ENCODE measurements at places on chromosomes 3 and 15.

DNA sequence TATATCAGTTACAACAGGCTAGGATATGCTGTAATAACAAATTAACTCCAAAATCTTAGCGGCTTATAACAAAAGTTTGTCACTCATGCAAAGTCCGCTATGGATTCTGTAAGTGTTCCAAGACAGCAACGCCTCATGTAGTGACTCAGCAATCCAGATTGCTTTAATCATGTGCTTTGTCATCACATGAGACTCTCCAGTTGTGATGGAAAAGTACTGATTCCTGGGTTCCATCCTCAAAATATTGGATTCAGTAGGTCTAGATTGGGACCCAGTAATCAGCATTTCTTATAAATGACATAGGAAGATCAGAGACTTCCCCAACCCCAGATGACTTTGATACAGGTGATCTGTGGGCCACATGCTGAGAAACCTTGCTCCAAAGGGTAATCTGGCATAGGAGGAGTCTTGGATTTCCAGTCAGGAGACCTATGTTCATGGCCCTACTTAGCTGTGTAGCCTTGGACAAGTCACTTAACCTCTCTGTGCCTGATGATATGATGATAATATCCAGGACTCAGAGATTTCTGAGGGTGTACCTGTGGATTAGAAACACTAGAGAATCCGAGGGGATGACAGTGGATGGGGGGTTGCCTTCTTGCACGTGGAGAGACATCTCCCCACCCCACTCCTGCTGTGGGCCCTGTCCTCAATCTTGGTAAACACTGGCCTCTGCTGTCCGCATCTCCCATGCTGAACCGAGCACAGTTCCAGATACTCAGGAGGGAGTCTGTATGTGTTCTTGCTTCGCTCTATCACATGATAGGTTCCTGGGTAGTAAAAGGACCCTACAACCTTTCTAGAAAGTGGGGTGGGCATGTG, 65.5 kb downstream of the CORO2B start:
- DNase-seq: no peak

- DNase-seq: no peak
These were observed 2.7 kb upstream of the ISL2 start for GRCh38 chr15:76333720-76334437.

- no peak for DNase-seq
These were observed 17.9 kb upstream of the SATB1 start for GRCh38 chr3:18442756-18443664.

DNA sequence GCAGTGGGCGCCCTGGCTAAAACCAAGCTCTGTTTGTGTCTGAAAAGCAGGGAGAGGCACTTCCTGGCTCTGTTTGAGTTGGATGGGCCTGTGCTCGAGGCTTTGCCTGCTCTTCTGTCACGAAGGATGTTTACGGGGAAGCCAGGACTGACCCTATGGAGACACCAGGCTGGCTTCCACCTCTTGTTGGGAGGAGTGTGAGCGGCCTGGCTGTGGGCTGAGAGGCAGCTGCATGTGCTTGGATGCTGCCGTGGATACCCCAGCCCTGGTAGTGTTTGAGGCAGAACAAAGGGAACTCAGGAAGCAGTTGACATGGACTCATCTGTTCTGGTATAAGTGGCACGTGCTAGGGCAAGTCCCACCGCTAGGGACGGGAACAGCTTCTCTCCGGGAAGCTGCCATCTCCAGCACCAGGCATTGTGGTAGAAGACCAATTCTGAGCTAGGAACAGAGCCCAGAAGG, 17.6 kb upstream of the SLC41A3 start:
- no peak for DNase-seq
